Stimulated activated CD4-positive, alpha-beta T cell treated with anti-CD3 and anti-CD28 coated beads, Interleukin-15, amount 100 ng/mL, for 1 hour (primary cell): ENCODE measurements at places on chromosomes 1 and 21.

GRCh38 chr1:19477284-19478249 lies 7.8 kb downstream of the CAPZB start:
- DNase-seq = no peak

DNA sequence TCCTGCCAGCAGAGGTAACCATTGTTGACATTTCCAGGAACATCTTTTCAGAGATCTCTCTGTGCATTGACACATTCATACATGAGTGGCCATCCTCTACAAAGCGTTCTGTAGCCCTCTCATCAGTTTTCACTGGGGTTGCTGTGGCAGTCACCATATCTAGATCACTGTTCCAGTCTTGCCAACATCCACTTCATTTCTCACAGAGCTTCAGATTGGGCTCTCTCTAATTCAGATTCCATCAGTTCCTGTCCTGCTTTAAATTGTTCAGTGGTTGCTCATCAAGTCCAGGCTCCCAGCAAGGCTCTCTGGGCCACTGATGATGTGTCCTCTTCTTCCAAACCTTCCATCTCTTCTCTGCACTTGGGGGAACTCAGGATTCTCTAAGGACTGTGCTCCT lies 173.7 kb downstream of the KCNJ6 start:
- no peak for DNase-seq

- DNase-seq = no peak
Measured at GRCh38 chr1:159141584-159142390, 29.6 kb upstream of the CADM3 start.

- DNase-seq = no peak
Measured at GRCh38 chr1:99619583-99619982, 26.3 kb upstream of the PALMD start.

GRCh38 chr1:29829448-29830344 lies 593.4 kb downstream of the PTPRU start:
- DNase-seq = no peak
